ENCODE measurements at places on chromosomes 3 and 15.

DNA sequence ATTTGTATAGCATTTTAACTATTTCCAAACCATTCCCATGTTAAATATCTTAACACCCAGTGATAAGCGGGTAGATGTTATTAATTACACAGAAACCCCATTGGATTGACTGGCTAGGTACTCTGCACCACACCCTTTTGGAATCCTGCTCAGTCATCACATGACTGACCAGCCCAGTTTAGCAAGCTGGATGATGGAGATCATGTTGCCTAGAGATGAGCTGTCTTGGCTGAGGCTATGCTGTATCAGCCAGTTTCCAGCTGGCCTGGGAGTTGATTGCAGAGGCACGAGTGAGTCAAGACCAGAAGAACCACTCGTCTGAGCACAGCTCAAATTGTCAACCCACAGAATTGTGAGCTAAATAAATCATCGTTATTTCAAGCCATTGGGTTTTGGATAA is 124.6 kb downstream of the ZNF621 start:
- no peak for DNase-seq

GRCh38 chr3:9102240-9102981 is 139.1 kb upstream of the RAD18 start:
- no peak for DNase-seq

DNA sequence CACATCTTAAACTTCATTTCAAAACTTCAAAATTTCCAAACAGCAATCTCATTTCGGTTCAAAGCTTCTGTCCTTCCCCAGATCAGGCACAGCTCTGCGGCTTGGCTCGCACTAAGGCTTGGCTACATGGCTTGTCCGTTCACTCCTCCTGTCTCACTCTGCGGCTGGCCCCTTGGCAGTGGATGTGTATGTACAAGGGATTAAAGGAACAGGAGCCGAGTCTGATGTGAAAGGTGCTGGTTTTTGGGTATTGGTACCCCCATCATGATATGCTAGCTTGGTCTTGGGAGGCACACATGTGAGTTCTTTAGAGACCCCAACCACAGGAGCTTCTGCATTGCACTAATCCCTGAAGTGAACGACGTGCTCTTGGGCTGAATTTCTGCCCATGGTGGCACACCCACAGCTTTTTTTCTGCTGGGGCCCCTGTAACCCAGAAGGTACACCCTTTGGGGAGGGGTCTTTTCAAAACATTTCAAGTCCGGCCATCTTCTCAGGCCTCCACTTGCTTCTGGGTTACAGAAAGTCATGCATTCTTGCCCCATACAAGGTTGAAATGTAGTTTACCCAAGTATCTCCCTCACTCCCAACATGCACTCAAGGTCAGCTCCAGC is 12.6 kb downstream of the TM6SF1 start:
- no peak for DNase-seq

DNA sequence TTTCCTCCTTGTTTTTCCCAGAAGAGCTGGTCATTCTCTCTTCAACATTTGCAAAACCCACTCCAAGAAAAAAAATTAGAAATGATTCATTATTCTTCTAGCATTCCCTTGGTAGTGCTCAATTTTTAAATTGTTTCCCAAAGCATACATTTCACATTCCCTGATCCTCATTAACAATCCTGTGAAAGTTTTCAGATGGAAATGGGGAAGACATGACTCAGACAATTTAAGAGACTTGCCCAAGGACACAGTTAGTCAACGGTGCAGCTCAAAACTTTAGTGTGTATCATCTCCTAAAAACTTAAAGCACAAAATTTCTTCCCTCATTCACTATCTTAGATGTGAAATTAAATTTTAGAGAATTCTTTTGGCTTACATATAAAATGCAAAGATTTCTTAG is 17.1 kb upstream of the ABI3BP start:
- no peak for DNase-seq

DNA sequence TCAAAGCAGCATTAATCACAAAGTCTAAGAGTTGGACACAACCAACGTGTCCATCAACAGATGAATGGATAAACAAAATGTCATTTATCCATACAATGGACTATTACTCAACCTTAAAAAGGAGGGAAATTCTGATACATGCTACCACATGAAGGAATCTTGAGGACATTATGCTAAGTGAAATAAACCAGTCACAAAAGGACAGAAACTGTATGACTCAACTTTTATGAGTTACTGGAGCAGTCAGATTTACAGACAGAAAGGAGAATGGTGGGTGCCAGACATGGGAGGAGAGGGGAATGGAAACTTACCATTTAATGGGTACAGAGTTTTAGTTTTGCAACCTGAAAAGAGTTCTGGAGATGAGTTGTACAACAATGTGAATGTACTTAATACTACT is 43.0 kb upstream of the SEC13 start:
- no peak for DNase-seq
